A172 (cell line): ENCODE measurements at places on chromosomes 3 and 15. TPM values are rescaled to one million over a fixed set of nuclear protein-coding genes. Genes with fewer than 3 reads are reported as not detected.

The REC114 gene
- total RNA-seq, result not detected in 2 replicates

The CLEC3B gene
- total RNA-seq, result not detected in 2 replicates

GRCh38 chr3:9678493-9678892 lies 25.1 kb upstream of the CPNE9 start:
- no peak for DNase-seq

The GOLGA8O gene
- total RNA-seq, result not detected in 2 replicates

DNA sequence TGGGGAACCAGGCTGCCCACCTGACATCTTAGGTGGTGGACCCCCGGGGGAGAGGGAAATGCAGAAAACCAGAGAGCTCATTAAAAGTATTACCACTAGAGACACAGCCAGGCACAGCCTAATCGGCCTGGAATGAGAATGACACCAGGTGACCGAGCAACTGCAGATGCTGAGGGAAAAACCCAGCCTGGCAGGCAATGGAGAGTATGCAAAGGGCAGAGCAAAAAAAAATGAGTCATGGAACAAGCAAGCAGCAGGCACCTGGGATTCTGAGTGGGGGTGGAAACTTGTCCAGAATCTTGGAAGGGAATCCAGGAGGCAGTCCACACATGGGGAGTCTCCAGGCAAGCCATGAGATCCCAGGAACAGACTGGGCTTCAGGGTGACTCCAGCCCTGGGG lies 183.7 kb upstream of the LRRN1 start:
- DNase-seq, result peak; percentile 58
